ENCODE measurements at places on chromosomes 12 and 14. TPM values are rescaled to one million over a fixed set of nuclear protein-coding genes. Genes with fewer than 3 reads are reported as not detected.

DNA sequence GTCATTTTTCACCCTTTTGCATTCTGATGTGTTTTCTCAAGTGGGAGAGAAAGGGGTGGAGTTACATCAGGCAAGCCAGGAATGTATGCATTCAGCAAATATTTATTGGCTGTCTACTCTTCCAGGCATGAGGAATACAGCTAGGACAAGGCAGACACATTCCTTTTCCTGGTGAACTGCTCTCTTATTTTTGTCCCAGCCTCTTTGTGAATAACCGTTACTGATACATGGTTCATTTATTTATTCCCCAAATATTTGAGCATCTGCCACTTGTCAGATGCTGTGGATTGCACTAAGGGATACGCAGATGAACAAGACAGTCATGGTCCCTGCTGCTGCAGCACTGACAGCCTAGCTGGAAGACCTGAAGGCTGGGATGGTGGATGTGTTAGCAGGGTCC lies 6.1 kb downstream of the PELI2 start:
- no peaks in the 10 kb centered on the region for H3K4me1 ChIP-seq
- no peak overlapping the region for H3K27ac ChIP-seq
- no peak overlapping the region for H3K4me3 ChIP-seq
- no peaks in the 10 kb centered on the region for H3K36me3 ChIP-seq
- no peak for DNase-seq

DNA sequence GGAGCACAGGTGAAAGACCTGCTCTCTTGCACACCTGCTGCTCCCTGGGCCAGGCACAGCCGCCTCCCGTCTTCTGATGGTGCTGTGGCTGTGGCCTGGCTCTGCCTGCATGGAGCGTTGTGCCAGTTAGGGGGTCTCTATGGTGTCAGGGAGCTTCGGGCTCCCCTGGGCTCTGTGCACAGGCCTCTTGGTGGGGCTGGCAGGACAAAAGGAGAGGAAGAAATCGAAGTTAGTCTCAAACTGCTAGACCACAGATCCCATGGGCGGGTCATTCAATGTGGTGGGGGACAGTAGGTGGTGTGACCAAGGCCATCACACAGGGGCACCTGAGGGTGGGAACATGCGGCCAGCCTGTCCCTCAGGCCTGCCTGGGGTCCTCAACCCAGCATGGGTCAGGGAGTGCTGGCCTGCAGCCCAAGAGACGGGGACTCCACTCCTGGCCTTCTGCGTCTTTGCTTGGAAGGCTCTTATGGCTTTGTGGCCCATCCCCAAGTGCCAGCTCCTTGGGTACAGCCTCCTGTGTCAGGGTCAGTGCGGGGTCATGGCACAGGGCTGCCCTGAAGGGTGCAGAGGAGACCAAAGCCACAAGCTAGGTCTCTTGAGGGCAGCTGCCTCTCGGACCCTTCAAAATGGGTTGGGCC lies 84.1 kb downstream of the KIF26A start:
- H3K4me1 ChIP-seq = no peaks in the 10 kb centered on the region
- no peak overlapping the region for H3K27ac ChIP-seq
- no peaks in the 10 kb centered on the region for H3K27me3 ChIP-seq

GRCh38 chr12:64714551-64714968 lies 44.6 kb downstream of the GNS start:
- no peak for DNase-seq
- H3K27ac ChIP-seq = no peak overlapping the region
- H3K4me3 ChIP-seq = no peak overlapping the region
- H3K4me1 ChIP-seq = no peaks in the 10 kb centered on the region
- no peaks in the 10 kb centered on the region for H3K27me3 ChIP-seq

- H3K4me3 ChIP-seq = no peak overlapping the region
- no peaks in the 10 kb centered on the region for H3K36me3 ChIP-seq
- H3K4me1 ChIP-seq = no peaks in the 10 kb centered on the region
Measured at GRCh38 chr12:102992720-102993119, 35.2 kb downstream of the ASCL1 start.

DNA sequence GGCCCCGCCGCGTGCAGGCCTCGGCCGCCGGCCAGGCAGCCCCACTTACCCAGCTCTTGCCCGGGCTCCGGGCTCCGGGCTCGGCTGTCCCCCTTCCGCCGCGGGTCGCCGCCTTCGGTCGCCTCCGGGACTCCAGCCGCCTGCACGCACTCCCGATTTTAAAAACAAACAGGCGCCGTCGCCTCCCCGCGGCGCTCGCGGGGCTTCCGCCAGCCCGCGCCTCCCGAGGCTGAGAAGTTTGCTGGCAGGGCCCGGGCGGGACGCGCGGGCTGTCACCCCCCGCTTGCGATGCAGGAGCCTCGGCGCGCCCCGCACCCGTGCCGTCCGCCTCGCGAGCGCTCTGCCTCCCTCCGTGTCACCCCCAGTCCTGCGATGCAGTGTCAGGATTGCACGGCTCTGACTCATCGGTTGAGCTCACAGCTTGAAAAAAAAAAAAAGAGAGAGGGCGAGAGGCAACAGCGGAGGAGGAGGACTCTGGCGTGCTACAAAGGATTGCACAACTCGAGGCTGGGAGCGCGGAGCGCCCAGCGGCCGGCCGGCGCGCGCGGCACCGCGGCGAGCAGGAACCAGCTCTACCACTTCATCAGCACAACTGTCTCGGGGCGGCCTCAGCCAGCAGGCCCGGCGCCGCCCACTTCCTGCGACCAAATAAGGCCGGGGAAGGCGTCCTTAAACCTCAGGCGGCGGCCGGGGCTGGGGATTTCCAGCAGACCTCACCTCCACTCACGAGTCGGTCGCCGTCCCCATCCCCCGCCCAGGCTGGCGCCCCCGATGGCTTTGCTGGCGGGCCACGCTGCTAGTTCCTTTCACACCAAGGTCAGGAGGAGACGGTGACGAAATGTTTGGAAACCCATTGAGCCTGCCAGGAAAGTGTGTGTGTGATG lies 45.8 kb upstream of the PNMA1 start:
- peak overlapping the region; percentile 99 for H3K27ac ChIP-seq
- H3K27me3 ChIP-seq = no peaks in the 10 kb centered on the region
- H3K36me3 ChIP-seq = no peaks in the 10 kb centered on the region
- H3K4me3 ChIP-seq = peak overlapping the region; percentile 73
- peaks cover 64% of the 10 kb centered on the region for H3K4me1 ChIP-seq

- no peak for DNase-seq
- no peaks in the 10 kb centered on the region for H3K36me3 ChIP-seq
- no peaks in the 10 kb centered on the region for H3K4me1 ChIP-seq
- H3K27me3 ChIP-seq = no peaks in the 10 kb centered on the region
Measured at GRCh38 chr12:87336814-87337336, 692.3 kb downstream of the C12orf50 start.

GRCh38 chr14:73235531-73236155 lies 1.7 kb upstream of the PAPLN start:
- H3K4me1 ChIP-seq = peaks cover 11% of the 10 kb centered on the region
- no peaks in the 10 kb centered on the region for H3K36me3 ChIP-seq

- no peaks in the 10 kb centered on the region for H3K4me1 ChIP-seq
- no peaks in the 10 kb centered on the region for H3K36me3 ChIP-seq
- no peak overlapping the region for H3K27ac ChIP-seq
- DNase-seq = no peak
- H3K4me3 ChIP-seq = no peak overlapping the region
Measured at GRCh38 chr14:105818712-105819005, 292.3 kb downstream of the TMEM121 start.

GRCh38 chr12:4505376-4505986 lies 33.2 kb upstream of the RAD51AP1 start:
- no peak overlapping the region for H3K4me3 ChIP-seq
- no peaks in the 10 kb centered on the region for H3K27me3 ChIP-seq
- no peak overlapping the region for H3K27ac ChIP-seq
- DNase-seq = no peak
- no peaks in the 10 kb centered on the region for H3K36me3 ChIP-seq

GRCh38 chr12:8036346-8036745 lies 3.8 kb downstream of the FOXJ2 start:
- H3K4me1 ChIP-seq = peaks cover 38% of the 10 kb centered on the region
- H3K36me3 ChIP-seq = peaks cover 9% of the 10 kb centered on the region
- no peak overlapping the region for H3K27ac ChIP-seq
- DNase-seq = no peak

DNA sequence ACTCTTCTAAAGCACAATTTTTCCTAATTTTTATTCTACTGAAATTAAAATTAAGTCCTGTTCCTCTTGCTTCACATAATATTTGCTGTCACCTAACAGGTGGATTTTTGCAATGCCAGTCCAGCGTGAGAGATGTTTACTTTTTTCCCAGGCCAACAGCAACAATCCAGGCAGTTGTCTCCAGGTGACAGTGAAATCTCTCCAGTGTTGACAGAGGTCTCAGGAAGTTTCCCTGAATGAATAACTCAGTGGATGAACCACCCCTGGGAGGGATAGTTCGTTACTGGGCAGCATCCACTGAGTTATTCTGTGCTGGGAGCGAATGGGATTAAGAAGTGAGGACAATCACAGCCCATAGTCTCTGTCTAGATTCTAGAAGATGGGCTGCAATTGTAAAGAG lies 7.1 kb upstream of the NT5DC3 start:
- H3K27me3 ChIP-seq = no peaks in the 10 kb centered on the region
- H3K27ac ChIP-seq = peak overlapping the region; percentile 39
- H3K4me3 ChIP-seq = no peak overlapping the region
- DNase-seq = no peak
- peaks cover 4% of the 10 kb centered on the region for H3K4me1 ChIP-seq

DNA sequence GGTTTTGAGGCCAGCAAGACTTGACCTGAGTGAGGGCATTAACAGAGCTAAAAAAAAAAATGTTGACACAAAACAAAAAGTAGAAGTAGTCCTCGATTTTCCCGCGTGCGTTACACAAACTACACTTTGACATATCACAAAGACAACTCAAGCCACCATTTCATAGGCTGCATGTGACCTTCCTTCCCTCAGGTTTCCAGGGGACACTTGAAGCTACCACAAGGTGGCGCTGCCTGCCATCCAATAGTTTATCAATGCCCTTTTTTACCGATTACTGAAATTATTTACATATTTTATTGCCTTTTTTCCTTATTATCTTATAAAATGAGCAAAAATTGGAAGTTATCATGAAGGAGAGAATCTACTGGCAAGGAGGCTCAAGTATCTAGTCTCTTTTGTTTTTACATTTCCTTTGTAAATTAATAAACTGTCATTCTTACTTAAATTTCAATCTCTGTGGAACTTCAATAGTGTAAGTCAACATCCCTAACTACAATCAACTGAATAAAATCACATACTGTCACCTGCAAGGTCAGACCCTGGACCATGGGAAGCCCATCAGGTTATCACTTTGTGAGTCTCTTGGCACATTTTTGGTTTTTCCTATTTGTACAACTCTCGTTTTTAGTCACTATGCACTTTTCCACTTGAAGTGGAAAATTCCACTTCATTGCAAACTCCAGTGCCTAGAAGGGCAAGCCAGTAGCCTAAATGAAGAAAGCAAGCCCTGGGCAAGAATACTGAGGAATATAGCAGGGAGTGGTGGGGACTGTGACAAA lies 84.6 kb upstream of the CPSF6 start:
- DNase-seq = peak; percentile 79
- H3K4me3 ChIP-seq = no peak overlapping the region
- H3K27ac ChIP-seq = no peak overlapping the region
- H3K4me1 ChIP-seq = no peaks in the 10 kb centered on the region

DNA sequence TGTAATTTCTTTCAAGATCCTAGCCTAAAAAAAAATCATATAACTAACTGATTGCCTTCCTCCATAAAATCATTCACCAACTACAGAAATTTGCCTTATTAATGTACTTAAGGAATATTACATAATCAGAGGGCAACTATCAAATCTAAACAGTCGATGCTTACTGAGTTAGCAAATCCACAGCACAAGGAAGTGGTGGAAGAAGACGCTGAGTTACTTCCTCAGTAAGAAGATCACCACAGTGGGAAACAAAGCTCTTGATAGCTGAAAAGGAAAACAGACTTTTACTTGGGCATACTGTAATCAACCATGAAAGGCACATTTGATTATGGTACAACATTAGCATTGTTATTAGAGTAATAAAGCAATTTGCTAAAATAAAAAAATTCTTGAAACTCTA lies 48.7 kb downstream of the HEATR5A start:
- H3K4me3 ChIP-seq = no peak overlapping the region
- H3K27ac ChIP-seq = no peak overlapping the region
- no peaks in the 10 kb centered on the region for H3K4me1 ChIP-seq
- no peak for DNase-seq
- no peaks in the 10 kb centered on the region for H3K27me3 ChIP-seq

DNA sequence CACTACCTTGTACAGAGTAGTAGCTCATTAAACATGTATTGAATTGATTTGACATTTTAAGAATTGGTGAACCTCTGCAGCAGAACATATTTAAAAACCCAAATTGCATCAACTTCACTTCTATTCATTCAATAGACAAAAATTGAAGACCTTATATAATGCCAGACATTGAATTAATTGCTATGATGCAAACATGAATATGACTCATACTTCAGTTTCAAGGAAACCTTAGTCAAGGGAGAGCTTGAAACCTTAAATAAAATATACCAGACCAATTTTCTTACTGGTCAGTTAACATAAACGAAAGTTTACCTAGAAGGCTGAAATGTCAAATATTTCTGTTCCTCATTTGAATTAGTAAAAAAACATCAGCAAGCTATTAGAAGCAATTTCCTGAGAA lies 5.0 kb upstream of the MGAT4C start:
- no peak for DNase-seq
- H3K36me3 ChIP-seq = no peaks in the 10 kb centered on the region
- no peaks in the 10 kb centered on the region for H3K27me3 ChIP-seq
- no peak overlapping the region for H3K4me3 ChIP-seq

- no peaks in the 10 kb centered on the region for H3K36me3 ChIP-seq
- H3K4me3 ChIP-seq = no peak overlapping the region
- H3K27ac ChIP-seq = no peak overlapping the region
- no peaks in the 10 kb centered on the region for H3K4me1 ChIP-seq
- DNase-seq = no peak
- no peaks in the 10 kb centered on the region for H3K27me3 ChIP-seq
Measured at GRCh38 chr14:81805785-81806184, 272.1 kb upstream of the SEL1L start.

GRCh38 chr14:102630405-102630804 lies 38.0 kb downstream of the RCOR1 start:
- no peak overlapping the region for H3K4me3 ChIP-seq
- H3K4me1 ChIP-seq = peaks cover 5% of the 10 kb centered on the region
- DNase-seq = no peak
- no peaks in the 10 kb centered on the region for H3K36me3 ChIP-seq
- H3K27ac ChIP-seq = no peak overlapping the region

GRCh38 chr12:727321-727720 lies 25.1 kb upstream of the WNK1 start:
- DNase-seq = no peak
- no peaks in the 10 kb centered on the region for H3K27me3 ChIP-seq

- H3K4me3 ChIP-seq = no peak overlapping the region
- no peaks in the 10 kb centered on the region for H3K27me3 ChIP-seq
- H3K27ac ChIP-seq = no peak overlapping the region
- H3K36me3 ChIP-seq = no peaks in the 10 kb centered on the region
Measured at GRCh38 chr14:68366656-68367055, 426.2 kb downstream of the ZFP36L1 start.

GRCh38 chr12:77060136-77060882 lies 5.1 kb downstream of the E2F7 start:
- H3K27me3 ChIP-seq = no peaks in the 10 kb centered on the region
- no peak overlapping the region for H3K4me3 ChIP-seq
- no peaks in the 10 kb centered on the region for H3K4me1 ChIP-seq
- no peak overlapping the region for H3K27ac ChIP-seq

Gene LALBA
- total RNA-seq = not detected

Gene NFATC4
- total RNA-seq = 24.0 TPM

Gene ARMH4
- total RNA-seq = 2.8 TPM

Gene BEGAIN
- total RNA-seq = 0.99 TPM

Gene FANCM
- total RNA-seq = 8.8 TPM

Gene MIP
- total RNA-seq = not detected

Gene AKAP5
- total RNA-seq = 8.1 TPM

Gene CCDC92
- total RNA-seq = 9.6 TPM
